ENCODE measurements at places on chromosomes 11 and 22.

DNA sequence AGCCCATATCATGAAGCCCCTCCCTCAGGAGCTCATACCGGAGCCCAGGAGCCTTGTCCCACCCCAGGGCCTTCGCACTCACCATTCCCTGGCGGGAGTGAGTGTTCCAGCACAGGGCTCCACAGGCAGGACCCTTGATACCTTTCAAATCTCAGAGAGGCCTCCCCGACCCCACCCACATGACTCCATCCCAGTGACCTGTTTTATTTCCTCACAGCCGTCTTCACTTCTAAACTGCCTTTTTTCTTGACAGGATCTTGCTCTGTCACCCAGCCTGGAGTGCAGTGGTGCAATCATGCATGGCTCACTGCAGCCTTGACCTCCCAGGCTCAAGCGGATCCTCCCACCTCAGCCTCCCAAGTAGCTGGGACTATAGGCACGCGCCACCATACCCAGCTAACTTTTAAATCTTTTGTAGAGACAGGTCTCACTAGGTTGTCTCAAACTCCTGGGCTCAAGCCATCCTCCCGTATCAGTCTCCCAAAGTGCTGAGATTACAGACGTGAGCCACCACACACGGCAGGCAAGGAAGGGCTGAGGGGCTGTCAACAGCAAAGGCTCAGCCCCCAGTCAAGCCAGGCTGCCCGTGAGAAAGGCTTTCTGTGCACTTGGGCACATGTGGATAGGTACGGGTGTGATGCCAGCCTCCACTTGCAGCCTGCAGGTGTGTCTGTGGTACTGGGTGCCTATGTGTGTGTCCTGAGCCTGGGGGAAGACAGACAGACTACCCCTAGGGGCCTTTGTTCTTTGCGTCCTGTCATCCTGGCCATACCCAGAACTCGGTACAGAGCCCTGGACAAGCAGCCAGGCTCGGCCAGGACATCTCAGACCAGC, 9.3 kb downstream of the RPL3 start:
- no peak for DNase-seq

GRCh38 chr11:72639502-72640375, 34.5 kb downstream of the PDE2A start:
- no peak for DNase-seq

DNA sequence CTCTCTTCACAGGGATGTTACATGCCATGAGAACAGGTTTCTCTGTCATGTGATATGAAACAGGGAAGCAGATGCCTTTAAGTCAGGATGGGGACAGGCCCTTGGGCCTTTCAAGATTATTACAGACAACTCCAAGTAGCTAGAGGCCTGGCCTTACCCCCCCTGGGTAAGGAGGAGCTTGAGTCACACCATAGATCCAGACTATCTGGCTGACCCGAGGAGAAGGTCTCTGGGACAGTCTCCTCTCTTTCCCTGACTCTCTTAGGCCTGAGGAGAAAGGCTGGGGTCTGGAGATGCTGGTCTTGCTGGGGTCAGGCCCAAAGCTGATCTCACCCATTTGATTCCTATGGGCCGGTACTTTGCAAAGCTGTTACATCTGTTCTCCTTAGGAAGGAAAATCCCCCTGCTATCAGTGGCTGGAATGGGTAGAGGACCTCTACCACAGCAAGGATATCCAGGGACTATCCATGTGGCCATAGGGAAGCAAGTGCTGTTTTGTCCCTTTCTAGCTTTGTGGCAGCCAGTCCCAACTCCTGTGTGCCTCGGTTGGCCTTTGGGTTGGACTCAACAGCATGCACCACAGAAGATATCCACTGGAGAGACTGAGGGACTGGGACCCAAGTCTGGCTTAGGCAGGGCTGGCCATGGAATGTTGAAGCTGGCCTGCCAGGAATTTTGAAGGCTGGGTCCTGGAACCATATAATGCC, 25.2 kb downstream of the RELT start:
- DNase-seq, result no peak

GRCh38 chr11:114307524-114308203, 11.5 kb downstream of the NNMT start:
- no peak for DNase-seq

DNA sequence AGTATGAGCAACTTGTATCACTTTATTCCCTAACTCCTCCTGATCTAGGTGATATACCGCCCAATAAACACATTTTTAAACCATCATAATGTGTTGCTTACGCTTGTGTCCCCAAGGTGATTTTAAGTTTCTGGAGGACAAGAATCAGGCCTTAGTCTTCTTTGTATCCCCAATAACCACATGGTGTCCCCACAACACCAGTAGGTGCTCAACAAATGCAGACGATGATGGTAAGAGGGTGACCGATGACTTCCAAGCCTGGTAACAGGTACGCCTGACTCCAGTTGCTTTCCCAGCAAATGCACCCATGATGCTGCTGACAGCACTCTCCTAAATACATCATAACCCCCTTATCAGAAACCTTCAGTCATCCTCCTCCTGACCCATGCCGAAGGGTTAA, 64.2 kb downstream of the EFCAB6 start:
- DNase-seq, result no peak

GRCh38 chr11:2528301-2529050, 83.7 kb downstream of the KCNQ1 start:
- no peak for DNase-seq

- no peak for DNase-seq
These were observed 15.7 kb downstream of the LRP4 start for GRCh38 chr11:46902694-46903093.

GRCh38 chr11:17643506-17644405, 75.6 kb upstream of the MYOD1 start:
- DNase-seq, result no peak

- no peak for DNase-seq
These were observed 811.1 kb upstream of the RAG2 start for GRCh38 chr11:37409124-37409523.

DNA sequence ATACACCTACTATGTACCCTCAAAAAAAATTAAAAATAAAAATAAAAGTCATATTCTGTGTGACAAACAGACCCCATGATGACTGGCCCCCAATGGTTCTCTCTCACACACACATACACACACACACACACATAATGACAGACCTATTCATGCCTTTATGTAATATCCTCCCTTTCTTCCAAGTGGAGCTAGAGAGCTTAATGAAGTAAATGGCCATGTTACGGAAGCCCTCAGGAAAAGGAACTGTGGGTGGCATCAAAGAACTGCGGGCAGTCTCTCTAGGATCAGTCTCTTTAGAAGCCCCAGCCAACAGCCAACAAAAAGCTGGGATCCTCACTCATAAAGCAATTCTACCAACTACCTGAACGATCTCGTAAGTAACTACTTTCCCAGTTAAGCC, 125.5 kb downstream of the SIK3 start:
- no peak for DNase-seq

GRCh38 chr22:17695986-17696385, 57.4 kb downstream of the BCL2L13 start:
- no peak for DNase-seq

- no peak for DNase-seq
These were observed 131.1 kb upstream of the NCAM1 start for GRCh38 chr11:112829971-112830654.
